ENCODE measurements at places on chromosomes 1 and 21.

DNA sequence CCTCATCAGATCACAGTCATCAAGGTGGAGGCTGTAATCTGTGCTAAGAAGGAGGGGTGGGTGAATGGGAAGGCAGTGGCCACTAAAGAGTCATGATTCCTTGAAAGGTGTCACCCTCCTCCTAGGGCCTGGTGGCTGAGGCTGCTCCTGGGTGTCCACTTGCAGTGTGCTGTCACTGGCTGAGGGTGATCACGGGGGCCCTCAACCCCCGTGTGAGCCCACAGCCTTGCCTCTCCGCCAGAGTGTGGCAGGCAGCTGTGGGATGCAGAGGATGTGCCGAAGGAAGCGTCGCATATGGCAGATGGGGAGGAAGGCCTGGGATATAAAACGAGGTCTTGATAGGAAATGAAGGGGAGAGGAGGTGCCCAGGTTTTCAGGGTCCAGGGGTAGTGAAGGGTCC, 476.5 kb downstream of the PTPRU start:
- DNase-seq, result no peak

DNA sequence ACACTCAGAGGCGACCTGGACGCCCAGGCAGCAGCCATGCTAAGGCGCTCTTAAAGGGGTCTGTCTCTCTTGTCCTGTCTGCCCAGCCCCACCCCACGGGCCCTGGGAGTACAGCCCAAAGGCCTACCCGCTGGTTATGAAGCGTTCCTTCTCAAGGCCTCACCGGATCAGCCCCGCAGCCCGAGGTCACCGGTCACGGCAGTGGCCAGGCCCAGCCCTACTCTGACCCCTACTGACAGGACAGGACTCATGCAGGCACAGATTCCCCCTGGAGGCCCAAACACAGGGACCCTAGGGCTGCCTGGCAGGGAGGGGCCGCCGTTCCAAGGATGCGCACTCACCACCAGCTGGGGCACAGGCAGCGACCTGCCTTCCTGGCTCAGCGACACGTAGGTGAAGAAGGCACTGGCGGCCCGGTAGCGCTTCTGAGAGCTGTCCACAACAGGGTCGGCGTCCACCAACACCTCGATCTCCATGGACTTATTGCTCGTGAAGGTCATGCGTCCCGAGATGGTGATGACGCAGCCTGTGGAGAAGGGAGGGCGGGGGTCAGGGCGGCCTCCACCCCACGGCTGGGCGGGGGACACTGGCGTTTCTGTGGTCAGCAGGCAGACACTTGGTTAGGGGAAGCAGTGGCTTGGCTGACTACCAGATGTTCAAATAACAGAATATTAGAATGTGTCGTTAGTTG, 20.0 kb upstream of the GPR153 start:
- no peak for DNase-seq

GRCh38 chr1:98298319-98298718, 363.2 kb upstream of the SNX7 start:
- no peak for DNase-seq

DNA sequence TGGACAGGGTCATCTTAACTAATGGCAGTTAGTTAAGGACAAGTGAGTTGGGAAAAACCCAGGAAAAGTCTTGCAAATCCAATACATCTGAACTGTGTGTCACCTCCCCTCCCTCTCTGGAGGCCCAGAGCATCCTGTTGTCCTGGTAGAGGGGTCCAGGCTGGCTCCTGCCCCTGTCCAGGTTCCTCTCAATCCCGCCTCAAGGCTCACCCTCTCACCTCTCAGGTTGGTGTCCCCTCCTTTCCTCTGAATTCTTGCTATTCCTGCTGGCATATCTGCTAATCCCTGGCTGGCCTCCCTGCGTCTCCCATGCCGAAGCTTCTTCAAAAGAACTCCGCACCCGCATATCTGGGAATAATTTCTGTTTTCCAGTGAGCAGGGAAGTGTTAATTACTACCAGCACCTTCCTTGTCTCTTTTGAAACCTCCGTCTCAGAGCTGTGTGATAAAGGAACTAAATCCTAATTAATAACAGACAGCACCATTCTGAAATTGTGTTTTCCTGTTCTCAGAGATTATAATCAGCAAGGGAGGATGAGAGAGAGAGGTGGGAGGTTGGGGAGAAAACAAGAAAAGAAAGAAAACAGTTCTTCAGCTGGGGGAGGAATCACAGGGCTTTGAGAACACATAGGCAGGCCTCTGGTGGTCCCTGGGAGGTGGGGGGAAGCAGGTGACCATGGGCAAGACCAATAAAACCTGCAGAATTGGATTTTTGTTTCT, 568.0 kb downstream of the PTPRU start:
- DNase-seq, result no peak

- no peak for DNase-seq
These were observed 999.5 kb downstream of the NCAM2 start for GRCh38 chr21:21997390-21998333.

DNA sequence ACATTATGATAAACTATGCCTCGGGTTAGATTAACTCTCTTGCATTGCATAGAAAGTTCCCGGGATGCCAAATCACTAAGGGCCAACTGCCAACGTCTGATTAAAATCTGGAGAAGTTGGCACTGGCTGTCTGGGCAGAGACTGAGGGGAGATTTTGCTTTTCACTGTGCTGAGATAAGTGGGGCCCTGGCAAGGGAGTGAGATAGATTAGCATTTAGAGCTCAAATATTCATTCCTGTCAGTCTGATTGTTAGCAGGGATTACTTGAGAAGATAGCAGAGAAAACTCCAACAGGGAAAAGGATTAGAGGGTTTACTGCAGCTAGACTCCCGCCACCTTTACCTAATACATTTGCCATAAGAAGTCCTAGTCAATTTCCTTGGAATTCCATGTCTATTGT, 714.1 kb upstream of the CHRM3 start:
- no peak for DNase-seq

GRCh38 chr1:84689514-84690396, 506 bp downstream of the SSX2IP start:
- DNase-seq, result no peak

GRCh38 chr1:26744075-26744959, 43.4 kb upstream of the PIGV start:
- DNase-seq, result peak; percentile 78

- DNase-seq, result no peak
These were observed at the start of gene TTC24 for GRCh38 chr1:156579472-156579871. TSS of gene TTC24 (plus strand) at chr1:156579723. CDS start at chr1:156581365, 1,642 bp downstream.

- DNase-seq, result no peak
These were observed 9.9 kb upstream of the RD3 start for GRCh38 chr1:211501711-211502400.

DNA sequence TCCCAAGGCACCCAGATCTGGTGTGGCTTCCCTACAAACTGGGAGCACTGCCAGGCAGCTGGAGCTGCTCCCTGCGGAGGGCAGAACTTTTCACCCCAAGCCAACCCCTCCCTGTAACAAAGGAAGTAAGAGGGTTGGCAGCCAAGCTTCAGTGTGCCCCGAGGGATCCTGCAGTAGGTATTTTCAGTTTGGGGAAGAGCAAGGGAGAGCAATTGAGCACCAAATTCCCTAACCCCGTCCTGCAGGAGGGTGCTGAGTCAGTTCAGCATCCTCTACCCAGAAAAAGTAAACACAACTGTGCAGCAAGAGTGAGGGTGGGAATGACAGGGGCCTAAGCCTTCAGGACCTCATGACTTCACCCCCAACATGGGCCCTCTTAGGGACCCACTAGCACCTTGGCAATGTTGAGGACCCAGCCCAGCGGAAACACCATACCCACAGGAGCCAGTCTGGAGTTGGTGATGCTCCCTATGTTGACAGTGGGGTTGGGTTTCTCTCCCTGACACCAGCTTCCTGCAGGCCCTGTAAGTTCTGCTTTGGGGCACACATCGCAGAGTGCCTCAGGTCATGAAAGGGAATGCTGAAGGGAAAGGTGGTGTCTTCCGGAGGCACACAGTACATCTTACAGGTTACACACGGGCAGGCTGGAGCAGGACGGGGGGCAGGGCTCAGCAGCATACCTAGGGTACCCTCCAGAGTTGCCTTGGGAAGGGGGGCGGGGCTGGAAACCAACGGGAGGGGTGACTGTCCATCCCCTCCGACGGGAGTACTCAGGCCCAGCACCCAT, 14.8 kb downstream of the SH3BP5L start:
- no peak for DNase-seq

DNA sequence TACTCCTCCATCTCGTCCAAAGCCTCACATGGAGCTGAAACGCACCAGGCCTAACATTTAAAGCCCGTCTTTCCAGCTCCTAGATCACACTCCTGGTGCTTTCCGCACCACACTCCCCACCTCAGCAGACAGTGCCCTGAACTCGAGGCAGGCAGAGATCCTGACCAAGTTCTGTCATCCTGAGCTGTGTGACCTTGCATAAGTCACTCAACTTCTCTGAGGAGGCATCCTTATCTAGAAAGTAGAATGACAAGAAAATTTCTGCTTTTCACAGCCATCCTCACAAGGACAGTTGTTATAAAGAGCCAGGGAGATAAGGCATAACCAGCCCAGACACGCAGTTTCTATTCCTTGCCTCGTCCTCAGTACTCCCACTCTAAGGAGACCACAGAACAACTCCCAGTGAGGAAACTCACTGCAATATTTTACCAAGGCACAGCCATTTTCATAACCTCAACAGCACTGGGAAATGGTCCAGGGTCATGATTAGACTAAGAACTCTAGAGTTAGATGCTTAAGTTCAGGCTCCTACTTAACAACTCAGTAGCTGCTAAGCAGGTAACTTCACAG, 3.1 kb downstream of the LRP8 start:
- no peak for DNase-seq

DNA sequence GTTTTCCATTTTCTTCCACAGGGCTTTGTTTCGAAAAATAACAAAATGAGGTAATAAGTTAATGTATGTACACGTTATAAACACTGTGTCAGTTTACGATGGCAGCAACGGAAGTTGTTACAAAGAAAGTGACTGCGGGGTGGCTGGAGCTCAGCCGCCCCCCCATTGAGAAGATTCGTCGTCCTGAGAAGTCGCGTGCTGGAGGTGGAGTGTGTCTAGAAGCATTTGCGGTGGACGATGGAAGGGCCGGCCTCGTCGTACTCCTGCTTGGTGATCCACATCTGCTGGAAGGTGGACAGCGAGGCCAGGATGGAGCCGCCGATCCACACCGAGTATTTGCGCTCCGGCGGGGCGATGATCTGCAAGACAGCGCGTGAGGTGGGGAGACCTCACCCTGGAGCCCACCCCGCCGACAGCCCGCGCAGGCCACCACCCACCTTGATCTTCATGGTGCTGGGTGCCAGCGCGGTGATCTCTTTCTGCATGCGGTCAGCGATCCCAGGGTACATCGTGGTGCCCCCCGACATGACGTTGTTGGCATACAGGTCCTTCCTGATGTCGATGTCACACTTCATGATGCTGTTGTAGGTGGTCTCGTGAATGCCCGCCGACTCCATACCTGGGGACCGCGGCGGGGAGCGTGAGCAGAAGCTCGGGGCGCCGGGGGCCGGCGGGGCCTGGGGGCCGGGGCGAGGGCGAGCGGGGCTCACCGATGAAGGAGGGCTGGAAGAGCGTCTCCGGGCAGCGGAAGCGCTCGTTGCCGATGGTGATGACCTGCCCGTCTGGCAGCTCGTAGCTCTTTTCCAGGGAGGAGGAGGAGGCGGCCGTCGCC, 2.4 kb downstream of the ACTA1 start:
- no peak for DNase-seq

GRCh38 chr21:32320726-32321125, 22.1 kb downstream of the MRAP start:
- no peak for DNase-seq

GRCh38 chr21:28975397-28975796, 17.3 kb downstream of the LTN1 start:
- DNase-seq, result no peak

GRCh38 chr21:42850866-42851391, 28.4 kb downstream of the WDR4 start:
- DNase-seq, result peak; percentile 10

GRCh38 chr21:27379354-27379753, 412.5 kb upstream of the ADAMTS5 start:
- no peak for DNase-seq

GRCh38 chr21:38950435-38951094, 144.8 kb downstream of the ETS2 start:
- no peak for DNase-seq

DNA sequence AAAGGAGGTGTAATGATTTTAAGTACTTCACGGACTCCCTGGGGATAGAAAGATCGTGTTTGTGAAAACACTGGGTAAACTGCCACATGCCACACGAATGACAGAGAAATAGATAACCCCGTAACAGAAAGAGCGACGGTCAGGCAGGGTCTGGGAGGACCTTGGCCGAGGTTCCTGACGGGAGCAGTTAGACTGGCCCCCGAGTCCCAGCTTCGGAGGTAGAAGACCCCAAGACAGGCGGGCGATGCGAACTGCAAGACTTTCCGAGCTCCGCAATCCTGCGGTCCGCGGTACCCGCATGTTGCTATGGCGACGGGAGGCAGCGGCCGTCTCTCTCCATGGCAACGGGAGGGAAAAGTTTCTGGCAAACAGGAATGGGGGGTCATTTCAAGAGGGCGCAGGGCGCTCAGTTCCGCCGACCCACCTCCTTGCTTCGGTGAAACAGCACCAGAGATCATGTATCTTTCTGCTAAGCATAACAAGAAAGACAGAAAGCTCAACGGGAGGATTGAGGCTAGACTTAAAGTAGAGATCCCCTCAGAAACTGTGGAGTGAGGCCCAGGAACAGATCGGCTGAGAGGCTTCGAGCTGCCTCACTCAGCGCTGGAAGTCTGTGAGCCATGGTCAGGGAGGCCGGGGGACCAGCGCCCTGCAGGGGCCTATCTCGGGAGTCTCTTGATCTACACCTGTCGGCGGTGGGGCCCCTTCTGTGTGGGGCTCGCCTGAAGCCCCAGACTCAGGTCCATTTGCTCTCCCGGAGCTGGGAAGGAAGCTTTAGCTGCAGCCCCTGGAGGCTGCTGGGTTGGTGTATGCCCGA, 685 bp upstream of the SYT6 start:
- DNase-seq, result no peak

- DNase-seq, result no peak
These were observed 74.1 kb upstream of the ACTRT2 start for GRCh38 chr1:2946999-2947690.

DNA sequence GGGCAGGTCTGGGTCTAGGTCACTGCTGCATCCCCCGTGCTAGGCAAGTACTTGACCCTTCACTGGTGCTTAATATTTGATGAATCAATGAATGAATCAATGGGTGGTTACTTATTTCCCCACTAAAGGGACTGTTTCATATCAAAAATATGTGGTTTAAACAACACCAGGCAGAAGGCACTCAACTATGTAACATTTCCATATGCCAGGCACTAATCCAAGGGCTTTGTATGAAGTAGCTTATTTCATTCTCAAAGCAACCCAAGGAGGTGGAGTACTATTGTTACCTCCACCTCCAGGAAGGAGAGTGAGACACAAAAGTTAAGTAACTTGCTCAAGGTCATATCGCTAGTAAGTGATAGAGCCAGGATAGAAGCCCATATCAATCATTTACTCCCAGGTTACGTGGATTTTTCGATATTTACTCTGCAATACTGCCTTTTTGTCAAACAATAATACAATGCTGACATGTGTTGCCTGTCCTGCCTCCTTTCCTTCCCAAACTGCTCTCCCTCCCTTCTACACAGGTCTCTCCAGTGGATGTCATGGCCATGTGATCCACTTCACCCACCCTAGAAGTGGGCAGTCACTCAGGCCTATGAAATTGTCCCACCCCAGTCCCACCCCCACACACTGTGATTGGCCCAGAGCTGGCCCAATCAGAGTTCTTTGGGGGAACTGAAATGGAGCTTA, 142.8 kb downstream of the ETS2 start:
- DNase-seq, result peak; percentile 39

- DNase-seq, result no peak
These were observed 72.4 kb downstream of the POU2F1 start for GRCh38 chr1:167293057-167293456.

- DNase-seq, result no peak
These were observed 159.5 kb upstream of the KCTD3 start for GRCh38 chr1:215407575-215407974.

- no peak for DNase-seq
These were observed 47.9 kb downstream of the NCAM2 start for GRCh38 chr21:21046063-21046462.

All from RCC 7860 (cell line).